ENCODE measurements at places on chromosomes 5 and 9.

- no peak for DNase-seq
Measured at GRCh38 chr5:56356836-56357160, 123.7 kb upstream of the ANKRD55 start.

GRCh38 chr5:89546657-89547056 is 663.7 kb upstream of the MEF2C start:
- DNase-seq = no peak

- no peak for DNase-seq
Measured at GRCh38 chr5:57937025-57937424, 454.4 kb upstream of the ACTBL2 start.

DNA sequence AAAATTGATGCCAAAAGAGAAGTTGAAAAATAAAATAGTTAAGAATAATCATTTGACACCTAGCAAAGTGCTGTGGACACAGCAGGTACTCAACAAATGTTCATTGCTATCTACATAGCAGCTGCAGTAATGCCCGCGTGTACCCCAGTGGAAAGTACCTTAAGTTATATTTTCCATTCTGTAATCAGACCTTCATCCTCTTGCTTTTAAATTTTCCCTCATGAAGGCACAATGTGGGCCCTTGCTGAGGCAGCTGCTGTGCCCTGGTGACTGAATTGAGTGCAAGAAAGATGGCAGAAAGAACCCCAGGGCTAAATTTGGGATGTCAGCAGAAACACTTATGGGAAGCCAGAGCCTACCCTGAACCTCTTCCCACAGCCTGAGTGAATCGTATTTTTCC is 65.9 kb downstream of the CYFIP2 start:
- no peak for DNase-seq

DNA sequence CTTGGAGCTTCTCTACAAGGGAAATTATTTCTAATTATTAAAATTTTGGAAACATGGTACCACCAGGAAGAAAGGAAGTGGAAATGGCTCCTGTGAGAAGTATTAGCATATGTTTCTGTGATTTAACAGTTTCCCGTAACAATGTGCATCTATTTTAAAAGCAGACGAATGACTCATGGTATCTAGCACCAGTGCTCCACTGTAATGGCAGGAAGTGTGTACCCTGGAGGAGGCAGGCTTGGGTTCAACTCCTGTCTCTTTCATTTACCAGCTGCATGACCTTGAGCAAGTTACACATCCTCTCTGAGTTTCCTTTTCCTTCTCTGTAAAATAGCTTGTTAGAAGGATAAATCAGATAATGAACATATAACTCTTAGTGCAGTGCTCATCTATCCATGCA is 41.0 kb upstream of the ANGPTL2 start:
- DNase-seq = no peak

GRCh38 chr5:127744241-127744640 is 41.0 kb downstream of the CCDC192 start:
- DNase-seq = no peak

- DNase-seq = no peak
Measured at GRCh38 chr9:126435105-126435504, 108.5 kb downstream of the MVB12B start.

- DNase-seq = no peak
Measured at GRCh38 chr9:124960409-124960752, 19.5 kb upstream of the GOLGA1 start.

GRCh38 chr5:103422756-103423155 is 139.8 kb downstream of the NUDT12 start:
- DNase-seq = no peak

DNA sequence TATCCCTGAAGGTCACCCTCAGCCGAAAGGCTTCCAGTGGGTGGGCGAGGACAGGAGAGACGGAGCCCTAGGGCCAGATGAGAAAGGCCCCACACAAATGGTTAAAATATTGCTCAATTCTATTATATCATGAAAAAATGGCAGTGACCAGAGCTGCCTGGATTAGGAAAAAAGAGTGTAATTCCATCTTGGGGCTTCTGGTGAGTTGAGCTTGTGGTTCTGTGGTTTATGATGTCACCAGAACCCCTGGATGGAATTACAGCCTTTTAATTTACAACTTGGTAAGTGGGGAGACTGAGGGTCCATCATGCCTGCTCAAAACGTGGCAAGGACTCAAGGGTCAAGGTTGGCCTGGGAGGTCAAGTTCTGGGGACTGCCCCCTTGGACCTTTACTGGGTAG is 55.5 kb upstream of the STC2 start:
- no peak for DNase-seq

DNA sequence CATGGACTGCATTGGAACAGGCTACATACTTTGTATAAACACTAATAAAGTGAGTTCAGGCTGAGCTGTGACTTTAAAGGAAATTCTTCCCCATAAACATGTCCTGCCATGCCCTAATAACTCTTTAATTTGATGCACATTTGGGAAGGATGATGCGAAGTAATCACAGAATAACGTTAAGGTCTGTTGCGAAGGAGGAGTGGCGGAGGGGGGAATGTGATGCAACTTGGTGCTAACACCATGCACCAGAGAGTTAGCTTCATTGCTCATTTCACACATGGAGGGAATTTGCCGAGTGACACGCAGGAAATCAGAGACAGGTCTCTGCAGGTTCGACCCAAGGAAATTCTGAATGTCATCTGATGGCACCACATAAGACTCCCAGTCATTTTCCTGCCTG is 32.9 kb downstream of the SLIT3 start:
- DNase-seq = no peak

GRCh38 chr9:105859428-105860091 is 165.2 kb downstream of the TMEM38B start:
- no peak for DNase-seq

- DNase-seq = no peak
Measured at GRCh38 chr5:159631001-159631400, 285.3 kb upstream of the ADRA1B start.

GRCh38 chr5:144206141-144206540 is 35.5 kb downstream of the KCTD16 start:
- DNase-seq = no peak

- DNase-seq = no peak
Measured at GRCh38 chr9:129420721-129421120, 200.2 kb downstream of the C9orf50 start.
